ENCODE measurements at places on chromosomes 16 and 17. TPM values are rescaled to one million over a fixed set of nuclear protein-coding genes. Genes with fewer than 3 reads are reported as not detected.

Gene MYH3
- 5.6 TPM for total RNA-seq

Gene KREMEN2
- total RNA-seq = 3.5 TPM

Gene CRYM
- 0.67 TPM for total RNA-seq

Gene TMEM235
- not detected for total RNA-seq

Gene HEXIM1
- total RNA-seq = 8.4 TPM

Gene PPP1R27
- total RNA-seq = not detected

Gene TMC7
- total RNA-seq = 1.2 TPM

Gene TSNAXIP1
- total RNA-seq = 0.55 TPM

Gene TP53TG3B
- not detected for total RNA-seq

Gene TBC1D3
- total RNA-seq = not detected

Gene ANKRD40CL
- not detected for total RNA-seq

Gene KRT9
- total RNA-seq = not detected

Gene TEKT5
- total RNA-seq = not detected

Gene HEXIM2
- total RNA-seq = 19.9 TPM

Gene MYL4
- total RNA-seq = not detected

Gene EMC8
- total RNA-seq = 68.5 TPM

Gene SP6
- 0.46 TPM for total RNA-seq

Gene TAT
- not detected for total RNA-seq

Gene CCL4L2
- not detected for total RNA-seq

Gene MAF
- not detected for total RNA-seq

Gene GRAPL
- total RNA-seq = not detected

Gene SHBG
- total RNA-seq = 2.8 TPM

Gene ADAD2
- not detected for total RNA-seq
